ENCODE measurements at places on chromosomes 7 and 10.

GRCh38 chr7:144011458-144012230 is 11.5 kb downstream of the OR6B1 start:
- DNase-seq = no peak

- DNase-seq = no peak
Observed at GRCh38 chr10:29127037-29127700, 161.7 kb upstream of the LYZL1 start.

- DNase-seq = no peak
Observed at GRCh38 chr10:62694537-62695126, 109.9 kb upstream of the ADO start.

DNA sequence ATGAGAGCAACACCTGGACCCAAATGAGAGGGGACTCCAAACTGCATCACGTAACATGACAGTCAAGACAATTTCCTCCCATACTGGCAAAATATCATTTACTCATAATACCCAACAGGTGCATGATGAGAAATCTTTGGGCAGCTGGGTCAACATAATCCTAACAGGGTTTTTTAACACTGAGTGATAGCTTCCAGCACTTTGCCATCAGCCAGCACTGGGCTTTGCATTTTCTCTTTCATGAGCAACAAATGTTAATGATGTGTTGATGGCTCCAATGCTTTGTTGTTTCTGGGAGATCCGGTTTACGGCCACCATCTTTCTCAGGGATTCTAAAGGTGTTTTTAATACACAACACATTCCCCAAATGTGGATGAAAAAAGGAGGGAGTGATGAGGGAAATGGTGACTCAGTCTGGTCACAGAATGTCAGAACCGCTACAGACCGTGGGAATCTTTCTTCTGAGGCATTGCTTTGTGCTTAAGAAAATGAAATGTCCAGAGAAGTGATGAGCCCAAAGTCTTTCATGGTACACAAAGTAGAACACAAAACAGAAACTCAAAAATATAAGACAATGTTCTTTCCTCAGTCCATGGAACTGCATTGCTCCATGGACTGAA is 705.7 kb upstream of the IGFBP3 start:
- DNase-seq = peak; percentile 53

- DNase-seq = no peak
Observed at GRCh38 chr7:98187138-98187502, 24.1 kb upstream of the BHLHA15 start.

GRCh38 chr7:72674394-72674793 is 153.6 kb downstream of the TYW1B start:
- DNase-seq = no peak

- peak; percentile 8 for DNase-seq
Observed at GRCh38 chr10:36448760-36449691, 676.4 kb upstream of the ANKRD30A start.

DNA sequence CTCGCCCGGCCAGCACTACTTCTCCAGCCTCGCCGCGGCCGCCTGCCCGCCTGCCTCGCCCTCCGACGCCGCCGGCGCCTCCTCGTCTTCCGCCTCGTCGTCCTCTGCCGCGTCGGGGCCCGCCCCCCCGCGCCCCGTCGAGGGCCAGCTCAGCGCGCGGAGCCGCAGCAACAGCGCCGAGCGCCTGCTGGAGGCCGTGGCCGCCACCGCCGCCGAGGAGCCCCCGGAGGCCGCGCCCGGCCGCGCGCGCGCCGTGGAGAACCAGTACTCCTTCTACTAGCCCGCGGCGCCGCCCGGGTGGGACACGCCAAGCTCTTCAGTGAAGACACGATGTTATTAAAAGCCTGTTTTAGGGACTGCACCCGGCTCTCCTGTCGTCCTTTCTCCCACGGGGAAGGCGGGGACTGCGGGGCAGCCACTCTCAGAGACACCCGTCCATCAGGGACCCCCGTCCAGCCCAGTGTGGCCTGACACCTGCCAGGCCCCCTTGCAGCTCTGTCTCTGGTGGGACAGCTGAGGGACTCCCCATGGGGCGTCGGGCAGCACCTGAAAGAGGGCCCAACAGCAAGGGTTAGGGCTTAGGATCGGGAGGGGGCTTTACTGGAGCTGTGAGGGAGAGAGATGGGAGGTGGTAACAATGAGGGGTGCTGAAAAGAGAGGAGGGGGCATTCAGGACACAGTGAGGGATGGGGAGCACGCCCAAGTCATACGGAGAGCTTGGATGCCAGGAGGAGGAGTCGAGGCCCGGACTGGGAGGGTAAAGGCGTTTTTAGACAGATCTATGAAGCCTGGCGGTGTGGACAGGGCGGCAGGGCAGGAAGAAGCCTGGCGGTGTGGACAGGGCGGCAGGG is 34.7 kb downstream of the SPDYE6 start:
- DNase-seq = peak; percentile 8

DNA sequence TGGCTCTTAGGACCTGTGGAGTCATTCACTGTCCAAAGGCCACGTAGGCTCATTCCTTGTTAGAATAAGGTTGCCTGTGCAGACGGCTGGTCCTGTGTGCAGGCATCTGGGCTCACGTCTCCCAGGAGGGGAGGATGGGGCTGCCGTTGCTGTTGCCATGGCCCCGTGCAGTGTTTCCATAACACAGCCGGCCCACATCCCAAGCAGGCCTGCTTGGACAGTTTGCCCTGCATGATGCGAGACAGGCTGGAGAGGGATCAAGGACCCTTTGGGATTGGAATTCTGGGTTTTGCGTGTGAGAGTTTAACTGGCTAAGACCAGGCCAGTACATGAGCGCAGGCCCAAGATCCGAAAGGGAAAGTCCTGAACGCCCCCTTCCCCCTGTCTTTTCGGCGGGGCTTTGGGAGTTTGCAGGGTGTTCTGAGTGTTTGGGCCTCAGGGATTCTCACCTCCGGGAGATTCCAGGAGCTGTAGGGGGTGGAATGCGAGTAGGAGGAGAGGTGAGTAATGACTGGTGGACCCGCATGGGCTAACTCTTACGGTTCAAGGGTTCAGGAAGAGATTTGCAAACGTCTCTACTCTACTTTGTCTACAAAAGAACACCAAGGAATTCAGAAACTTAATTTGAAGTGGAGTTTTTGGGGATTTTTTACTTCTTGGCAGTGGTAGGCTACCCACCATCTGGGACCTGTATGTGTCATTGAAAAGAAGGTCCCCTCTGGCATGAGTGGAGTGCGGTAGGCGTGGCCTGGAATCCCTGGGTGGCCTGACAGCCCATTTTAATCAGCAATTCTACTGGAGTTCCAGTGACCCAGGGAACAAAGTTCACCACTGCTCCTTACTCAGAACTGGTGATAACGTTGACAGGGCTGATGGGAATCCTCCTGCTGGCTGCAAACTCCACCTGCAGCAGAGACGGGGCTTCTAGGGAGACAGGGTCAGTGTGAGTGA is 125.4 kb downstream of the ITIH5 start:
- DNase-seq = peak; percentile 53

DNA sequence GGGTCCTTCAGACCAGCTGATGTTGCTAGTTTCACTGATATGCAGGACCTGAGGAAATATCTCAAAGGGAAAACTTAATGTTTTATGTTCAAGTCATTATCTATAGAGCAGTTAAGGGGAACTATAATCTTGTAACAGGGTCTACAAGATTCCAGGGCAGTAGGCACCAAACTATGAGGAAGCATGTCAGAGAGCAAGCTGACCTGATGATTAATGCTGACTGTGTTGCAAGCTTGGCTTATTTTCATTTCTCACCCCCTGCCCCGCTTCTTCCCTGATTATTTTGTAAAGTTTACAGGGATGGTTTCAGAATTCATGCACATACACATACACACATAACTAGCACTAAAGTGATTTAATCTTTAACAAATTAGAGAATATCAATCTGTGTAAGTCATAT is 84.3 kb upstream of the CACNA2D1 start:
- DNase-seq = peak; percentile 17

- no peak for DNase-seq
Observed at GRCh38 chr7:105742787-105743186, 133.6 kb downstream of the ATXN7L1 start.

GRCh38 chr7:158975526-158976467 is 119.4 kb downstream of the DYNC2I1 start:
- DNase-seq = no peak

DNA sequence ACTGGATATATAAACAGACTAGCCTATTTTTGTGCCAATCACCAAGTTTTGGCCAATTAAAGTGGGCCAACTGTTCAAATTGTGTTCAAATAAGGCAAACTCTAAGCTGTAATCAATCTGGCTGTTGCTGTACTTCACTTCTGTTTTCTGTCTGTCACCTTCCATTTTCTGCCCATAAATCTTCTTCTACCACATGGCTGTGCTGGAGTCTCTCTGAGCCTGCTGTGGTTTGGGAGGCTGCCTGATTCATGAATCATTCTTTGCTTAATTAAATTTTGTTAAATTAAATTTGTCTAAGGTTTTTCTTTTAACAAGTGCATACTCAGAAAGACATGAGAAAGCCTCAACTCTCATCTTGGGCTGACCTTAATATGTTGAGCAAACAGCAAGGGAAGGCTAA is 172.6 kb upstream of the VIPR2 start:
- no peak for DNase-seq

GRCh38 chr10:130871406-130871805 is 440.1 kb downstream of the TCERG1L start:
- no peak for DNase-seq

GRCh38 chr7:8105449-8106095 is 137.0 kb downstream of the GLCCI1 start:
- no peak for DNase-seq

GRCh38 chr10:89332123-89332633 is 4.4 kb downstream of the IFIT3 start:
- peak; percentile 53 for DNase-seq

DNA sequence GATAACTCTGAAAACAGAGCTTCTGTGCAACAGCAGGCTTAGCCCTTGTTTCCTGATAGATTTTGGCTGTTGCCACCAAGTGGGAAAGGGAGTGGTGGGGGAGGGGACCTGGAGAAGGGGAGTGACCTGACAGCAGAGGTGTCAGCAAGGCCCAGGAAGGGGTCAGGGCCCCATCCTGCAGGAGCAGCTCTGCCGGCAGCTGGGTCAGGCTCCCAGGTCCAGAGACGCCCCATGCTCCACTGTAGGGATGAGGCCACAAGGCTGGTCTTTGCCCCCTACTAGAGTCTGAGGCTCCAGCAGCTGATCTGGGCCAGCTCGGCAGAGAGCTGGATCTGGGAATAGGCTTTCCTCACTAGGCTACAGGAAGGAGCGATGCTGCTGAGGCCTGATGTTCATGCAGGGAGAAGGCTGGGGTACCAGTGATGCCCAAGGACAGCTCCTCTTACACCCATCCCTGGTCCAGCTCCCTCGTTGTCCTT is 44.0 kb upstream of the ZMIZ1 start:
- no peak for DNase-seq

GRCh38 chr10:96125142-96125515 is 5.0 kb upstream of the ZNF518A start:
- DNase-seq = no peak

DNA sequence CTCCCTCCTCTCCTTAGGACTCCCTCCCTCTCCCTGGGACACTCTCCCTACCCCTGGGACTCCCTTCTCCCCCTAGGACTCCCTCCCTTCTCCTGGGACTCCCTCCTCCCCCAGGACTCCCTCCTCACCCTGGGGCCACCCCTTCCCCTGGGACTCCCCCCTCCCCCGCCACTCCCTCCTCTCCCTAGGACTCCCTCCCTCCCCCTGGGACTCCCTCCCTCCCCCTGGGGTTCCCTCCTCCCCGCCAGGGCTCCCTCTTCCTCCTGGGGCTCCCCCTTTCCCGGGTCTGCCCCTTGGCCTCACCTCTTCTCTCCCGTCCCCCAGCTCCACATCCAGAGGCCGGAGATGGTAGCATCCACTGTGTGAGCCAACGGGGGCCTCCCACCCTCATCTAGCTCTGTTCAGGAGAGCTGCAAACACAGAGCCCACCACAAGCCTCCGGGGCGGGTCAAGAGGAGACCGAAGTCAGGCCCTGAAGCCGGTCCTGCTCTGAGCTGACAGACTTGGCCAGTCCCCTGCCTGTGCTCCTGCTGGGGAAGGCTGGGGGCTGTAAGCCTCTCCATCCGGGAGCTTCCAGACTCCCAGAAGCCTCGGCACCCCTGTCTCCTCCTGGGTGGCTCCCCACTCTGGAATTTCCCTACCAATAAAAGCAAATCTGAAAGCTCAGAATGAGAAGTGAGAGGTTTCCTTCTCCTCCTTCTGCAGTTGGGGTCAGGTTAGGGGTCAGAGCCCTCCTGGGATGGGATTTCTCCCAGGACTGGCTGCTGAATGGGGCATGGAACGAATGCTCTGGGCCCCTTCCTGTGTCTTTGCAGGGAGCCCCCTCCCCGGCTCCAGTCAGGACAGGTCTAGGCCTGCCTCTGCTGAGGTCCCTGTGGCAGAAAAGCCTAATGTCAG is 1.4 kb upstream of the MUC17 start:
- DNase-seq = no peak

DNA sequence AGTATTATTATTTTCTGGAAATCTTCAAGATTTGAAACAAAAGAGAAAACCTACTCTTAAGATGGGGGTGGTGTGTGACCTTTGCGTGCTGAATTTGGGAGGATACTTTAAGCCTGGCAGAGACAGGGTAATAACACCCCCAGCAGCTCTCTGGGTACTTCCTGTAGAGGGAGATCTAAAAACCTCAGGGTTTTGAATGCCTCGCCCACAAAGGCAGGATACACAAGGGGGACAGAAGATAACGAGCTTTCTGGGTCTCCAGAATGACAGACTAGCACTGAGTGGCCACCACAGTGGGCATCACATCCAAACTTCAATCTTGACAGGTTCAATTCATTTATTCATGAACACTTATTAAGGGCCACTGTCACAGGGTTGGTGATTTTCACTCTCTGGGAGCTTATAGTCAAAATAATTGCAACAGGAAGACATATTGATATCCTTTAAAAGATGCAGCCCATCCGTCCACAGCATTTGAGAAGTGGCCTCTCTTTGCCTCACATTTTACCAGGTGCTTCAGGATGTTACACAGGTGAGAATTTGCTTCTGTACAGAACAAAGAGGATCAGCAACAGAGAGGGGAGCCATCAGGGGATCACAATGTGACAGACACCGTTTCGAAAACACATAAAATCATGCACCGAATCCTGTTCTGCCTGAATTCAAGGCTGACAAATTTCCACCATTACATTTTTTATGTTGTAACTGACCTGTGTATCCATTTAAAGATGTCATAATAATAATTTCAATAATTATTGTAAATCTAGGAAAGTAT is 14.3 kb downstream of the CPA1 start:
- no peak for DNase-seq

DNA sequence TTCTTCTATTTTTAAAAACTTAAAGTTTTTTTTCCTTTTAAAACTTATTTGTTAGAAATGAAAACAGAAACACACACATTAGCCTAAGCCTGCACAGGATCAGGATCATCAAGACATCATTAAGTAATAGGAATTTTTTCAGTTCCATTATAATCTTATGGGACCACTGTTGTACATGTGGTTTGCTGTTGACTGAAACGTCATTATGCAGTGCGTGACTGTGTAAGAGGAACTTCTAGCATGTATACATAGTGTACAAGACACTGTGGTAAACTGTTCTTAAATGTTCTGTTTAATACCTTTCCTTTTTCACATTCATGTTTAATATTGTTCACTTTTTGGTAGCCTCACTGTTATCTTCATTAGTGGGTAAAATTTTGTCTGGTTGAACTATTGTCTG is 12.1 kb downstream of the ENTPD7 start:
- no peak for DNase-seq

DNA sequence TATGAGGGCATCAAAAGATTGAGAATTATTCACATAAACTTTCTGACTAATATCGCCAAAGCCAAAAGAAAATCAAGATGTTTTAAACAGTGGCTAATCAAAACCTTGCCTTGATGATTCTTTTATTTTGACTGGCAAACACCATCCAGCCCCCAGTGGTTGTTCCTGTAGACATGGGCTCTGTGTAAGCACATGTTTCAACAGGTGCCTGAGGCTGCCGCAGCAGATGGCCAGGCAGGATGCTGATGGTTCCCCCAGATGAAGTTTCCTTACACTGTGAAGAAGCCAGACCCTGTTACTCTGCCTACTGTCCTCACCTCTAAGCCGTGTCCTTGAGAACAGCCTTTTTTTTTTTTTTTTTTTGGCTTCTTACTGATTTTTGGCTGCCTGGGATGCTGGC is 146.5 kb downstream of the RAB11FIP2 start:
- no peak for DNase-seq
